ENCODE measurements at places on chromosomes 3 and 15.

DNA sequence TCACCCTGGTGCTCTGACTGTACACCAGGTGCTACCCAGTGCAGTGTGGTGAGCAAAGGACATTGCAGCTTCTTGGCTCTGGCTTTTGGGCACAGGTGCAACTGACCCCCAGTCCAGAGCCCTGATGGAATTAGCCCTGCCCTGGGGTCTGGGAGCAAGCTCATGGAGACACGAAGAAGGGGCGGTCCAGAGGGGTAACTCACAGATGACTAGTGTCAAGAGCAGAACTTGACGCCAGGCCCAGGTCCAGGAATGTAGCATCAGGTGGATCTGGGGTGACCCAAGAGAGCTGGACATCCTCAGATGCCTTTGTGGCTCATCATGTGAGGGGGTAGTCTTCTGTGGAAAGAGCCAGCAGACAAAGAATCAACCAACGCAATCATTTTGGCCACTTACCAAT is 88.9 kb downstream of the ASB7 start:
- DNase-seq, result no peak

DNA sequence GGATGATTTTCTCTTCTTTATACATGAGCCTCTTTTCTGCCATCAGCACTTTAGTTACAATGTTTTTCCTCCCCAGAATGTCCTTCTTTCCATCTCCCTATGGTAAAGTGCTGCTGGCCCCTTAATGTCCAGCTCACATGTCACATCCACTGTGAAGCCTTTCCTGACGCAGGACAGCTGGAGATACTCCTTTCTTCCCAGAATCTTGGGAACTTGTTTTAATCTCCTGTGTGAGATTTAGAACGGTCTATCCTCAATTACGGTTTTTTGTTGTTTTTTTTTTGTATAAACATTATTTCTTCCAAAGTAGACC is 147.7 kb upstream of the TSC22D2 start:
- DNase-seq, result no peak

- peak; percentile 12 for DNase-seq
Measured at GRCh38 chr3:24622138-24622537, 127.5 kb upstream of the THRB start.

DNA sequence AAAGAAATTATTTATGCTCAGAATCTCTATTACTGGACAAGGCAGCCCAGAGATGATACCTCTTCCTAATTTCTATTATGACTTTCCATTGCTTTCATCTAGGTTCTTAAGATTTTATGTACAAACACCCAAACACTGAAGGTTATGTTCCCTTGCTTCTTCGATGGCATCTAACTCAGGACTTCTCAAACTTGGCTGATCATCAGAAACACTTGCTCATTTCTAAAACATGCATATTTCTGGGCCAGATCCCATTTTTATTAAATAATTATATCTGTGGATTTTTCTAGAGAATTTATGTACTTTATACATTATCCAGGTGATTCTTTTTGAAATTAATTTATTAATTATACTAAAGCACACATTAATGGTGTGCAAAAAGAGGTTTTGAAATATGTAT is 482.4 kb upstream of the NR2F2 start:
- DNase-seq, result peak; percentile 45

- peak; percentile 61 for DNase-seq
Measured at GRCh38 chr3:81242871-81243270, 518.6 kb downstream of the GBE1 start.

GRCh38 chr3:67655364-67656121 is 1.1 kb upstream of the SUCLG2 start:
- no peak for DNase-seq

- no peak for DNase-seq
Measured at GRCh38 chr3:164095279-164095678, 983.0 kb downstream of the SI start.

- no peak for DNase-seq
Measured at GRCh38 chr3:112143251-112143650, 10.2 kb upstream of the GCSAM start.

- DNase-seq, result no peak
Measured at GRCh38 chr3:12924437-12924836, 83.1 kb upstream of the RPL32 start.
